ENCODE measurements at places on chromosomes 16 and 17.

GRCh38 chr16:35731341-35732040 is 2272.1 kb downstream of the TP53TG3F start:
- DNase-seq: no peak

DNA sequence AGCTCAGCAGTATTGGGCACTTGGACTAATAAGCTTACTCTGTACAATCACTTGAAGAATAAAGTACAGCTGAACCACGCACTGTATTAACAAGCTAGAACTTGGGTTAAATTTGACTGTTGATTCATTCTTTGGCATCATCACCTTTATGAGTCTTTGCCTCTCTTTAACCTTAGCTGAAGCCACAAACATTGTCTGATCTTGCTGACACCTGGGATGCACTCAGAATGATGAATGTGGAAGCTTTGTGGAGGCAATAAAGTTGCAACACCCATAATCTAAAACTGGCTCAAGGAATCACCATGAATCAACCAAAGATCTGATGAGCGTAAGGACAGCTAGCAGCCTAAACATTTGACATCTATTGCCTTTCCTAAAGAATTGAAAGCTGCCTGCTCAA is 590.6 kb upstream of the SOX9 start:
- DNase-seq: no peak

DNA sequence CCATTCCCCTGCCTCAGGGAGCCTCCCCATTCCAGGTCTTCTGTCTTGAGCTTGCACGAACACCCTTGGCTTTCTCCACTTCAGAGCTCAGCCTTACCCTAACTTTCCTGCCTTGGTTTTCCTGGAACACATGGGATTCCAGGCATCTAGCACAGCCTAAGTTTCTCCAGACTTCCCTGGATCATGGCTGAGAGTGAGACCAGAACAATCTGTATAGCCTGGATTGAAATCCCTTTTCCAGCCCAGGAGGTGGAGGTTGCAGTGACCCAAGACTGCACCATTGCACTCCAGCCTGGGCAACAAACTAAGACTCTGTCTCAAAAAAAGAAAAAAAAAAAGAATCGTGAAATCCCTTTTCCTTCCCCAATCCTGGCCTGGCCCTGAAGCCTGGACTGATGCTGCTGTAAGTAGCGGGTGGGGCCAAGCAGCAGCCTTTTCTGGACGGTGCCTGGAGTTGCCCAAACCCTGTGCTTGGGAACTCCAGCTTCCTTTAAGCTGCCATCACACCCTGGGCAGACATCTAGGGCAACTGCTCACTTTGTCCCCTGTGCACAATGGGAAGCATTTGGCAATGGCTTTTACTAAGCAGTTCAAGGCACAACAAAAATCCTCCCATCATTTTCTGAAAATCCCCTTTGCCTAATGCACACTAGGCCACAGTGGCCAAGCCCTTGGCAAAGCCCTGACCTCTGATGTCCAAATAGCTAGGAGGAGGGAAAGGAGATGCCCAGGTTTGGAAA is 12.0 kb upstream of the SLC16A5 start:
- no peak for DNase-seq

DNA sequence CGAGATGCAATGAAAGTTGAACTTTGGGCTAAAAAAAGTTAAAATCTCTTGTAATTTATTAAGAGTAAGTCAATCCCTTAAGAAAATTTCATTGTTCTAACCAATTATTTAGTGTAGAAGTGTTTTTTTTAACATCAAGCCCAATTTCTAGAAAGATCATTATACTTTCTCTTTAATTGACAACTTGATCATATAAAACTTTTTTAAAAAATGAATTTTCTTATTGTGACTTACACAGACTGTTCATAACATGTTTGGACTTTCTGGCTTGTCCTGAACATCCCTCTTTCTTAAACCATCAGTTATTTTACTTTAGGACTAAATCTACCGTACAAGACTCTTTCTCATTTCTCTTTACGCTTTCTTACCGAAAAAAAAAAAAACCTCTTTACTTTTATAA is 24.8 kb upstream of the MYO1D start:
- no peak for DNase-seq

DNA sequence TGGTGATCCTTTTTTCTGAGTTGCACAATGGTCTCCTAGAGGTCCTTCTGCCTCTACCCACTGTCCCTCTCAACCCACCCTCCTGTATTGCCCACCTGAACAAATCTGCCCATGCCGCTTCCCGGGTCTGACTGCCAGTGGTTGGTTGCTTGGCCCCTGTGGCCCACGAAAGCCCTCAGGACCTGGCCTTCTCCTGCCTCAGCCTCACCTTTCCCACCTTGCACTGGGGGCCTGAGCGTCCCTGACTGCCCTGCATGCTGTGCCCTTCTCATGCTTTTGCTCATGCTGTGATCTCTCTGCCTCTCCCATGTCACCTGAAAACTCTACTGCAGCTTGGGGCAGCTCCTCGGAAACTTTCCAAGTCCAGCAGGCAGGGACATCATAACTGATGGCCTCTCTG is 13.8 kb upstream of the KDM6B start:
- DNase-seq: no peak

GRCh38 chr17:73138541-73139138 is 26.2 kb upstream of the SSTR2 start:
- DNase-seq: no peak

GRCh38 chr16:72474501-72475123 is 302.7 kb upstream of the PMFBP1 start:
- no peak for DNase-seq

DNA sequence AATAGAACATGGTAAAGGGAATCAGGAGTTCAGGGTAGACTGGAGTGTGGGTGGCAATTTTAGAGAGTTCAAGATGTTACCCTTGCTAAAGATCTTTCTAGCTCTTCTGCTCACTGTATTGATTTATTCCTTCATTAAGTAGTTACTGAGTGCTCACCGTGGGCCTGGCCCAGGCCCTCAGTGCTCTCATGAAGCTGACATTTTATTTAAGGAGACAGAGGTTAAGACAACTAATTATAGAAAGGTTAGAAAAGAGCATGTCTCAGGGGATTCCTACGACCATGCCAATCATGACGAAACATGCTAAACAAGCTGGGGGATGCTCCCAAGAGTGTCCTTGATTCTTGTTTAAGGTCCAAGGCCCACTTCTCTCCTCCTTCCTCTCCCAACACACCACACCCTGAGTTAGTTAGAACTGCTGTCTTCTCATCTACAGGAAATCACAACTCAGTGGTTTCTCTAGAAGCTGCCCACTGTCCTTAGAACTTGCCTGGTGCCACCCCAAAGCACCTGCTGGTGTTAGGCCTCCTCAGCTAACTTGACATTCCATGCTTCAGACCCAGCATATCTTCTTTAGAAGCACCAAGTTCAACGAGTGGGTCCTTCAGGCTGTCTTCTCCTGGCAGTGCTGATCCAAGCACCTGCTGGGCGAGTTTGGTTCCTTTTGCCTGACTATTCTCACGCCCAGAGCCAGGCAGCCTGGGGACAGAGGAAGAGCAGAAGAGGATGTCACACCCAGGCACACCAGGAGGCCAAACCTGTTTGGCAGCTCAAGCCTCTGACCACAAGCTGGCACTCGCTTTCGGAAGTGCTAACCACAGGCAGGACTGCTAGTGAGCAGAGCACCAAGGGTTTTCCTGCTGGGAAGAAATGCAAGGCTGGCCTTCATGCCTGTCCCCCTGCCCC is 79.0 kb downstream of the GAS7 start:
- no peak for DNase-seq

DNA sequence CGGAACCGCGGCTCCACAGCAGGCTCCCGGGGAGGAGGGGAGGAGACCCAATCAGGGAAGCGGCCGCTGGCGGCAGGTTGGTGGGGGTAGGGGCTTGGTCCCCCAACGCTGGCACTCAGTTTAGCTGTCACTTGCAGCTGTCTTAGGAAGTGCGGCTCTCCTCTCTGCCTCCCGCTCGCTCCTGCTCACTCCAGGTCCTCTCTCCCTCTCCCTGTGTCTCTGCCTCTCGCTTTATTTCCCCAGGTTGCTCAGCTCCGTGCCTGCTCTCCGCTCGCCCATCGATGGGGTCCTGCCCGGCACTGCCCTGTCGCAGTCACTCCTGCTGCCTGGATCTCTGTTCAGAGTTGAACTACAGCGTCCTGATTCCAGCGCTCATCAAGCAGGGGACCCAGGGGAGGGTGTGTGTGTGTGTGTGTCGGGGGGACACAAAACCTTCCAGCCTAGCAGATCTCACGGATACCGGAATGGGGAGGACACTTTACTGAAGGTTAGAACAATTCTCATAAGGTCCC is 145.6 kb downstream of the ENGASE start:
- DNase-seq: no peak

- no peak for DNase-seq
These were observed 7.7 kb upstream of the TMEM92 start for GRCh38 chr17:50266384-50267073.

DNA sequence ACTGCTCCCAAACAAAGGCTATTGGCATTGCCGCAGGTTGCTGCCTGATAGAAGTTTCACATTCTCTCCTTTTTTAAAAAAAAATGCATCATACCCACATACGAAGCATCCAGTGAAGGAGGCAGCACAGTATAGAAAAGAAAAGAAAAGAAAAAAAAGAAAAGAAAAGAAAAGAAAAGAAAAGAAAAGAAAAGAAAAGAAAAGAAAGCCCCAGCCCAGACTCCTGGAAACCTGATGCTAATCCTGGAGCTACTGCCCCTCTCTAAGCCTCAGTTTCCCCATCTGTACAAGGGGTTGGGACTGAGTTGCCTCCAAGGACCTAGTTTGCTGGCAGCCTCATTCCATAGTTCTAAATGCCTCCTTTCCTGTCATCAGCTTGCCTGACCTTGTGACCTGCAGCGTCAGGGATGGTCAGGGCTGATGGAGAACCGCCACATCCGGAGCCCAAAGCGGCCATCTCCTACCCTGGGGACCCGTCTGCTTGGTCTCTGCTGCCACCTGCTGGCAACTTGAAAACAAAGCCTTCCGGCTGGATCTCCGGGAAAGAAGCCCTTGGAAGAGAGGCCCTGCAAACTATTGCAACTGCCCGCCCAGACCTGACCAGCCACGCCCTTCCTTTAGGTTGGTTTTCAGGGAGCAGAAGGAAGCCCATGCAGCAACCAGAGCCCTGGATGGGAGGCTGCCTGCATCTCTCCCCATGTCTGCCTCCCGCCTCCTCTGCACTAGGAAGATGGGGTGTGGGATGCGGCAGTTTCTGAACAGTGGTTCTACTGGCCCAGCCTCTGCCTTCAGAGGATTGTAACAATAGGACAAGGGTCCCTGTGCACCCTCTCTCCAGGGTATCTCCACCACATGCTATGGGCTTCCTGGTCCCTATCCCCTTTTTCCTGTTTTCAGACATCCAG is 13.0 kb downstream of the AIPL1 start:
- peak; percentile 55 for DNase-seq

GRCh38 chr16:85296859-85297660 is 184.8 kb upstream of the CIBAR2 start:
- peak; percentile 28 for DNase-seq

- no peak for DNase-seq
These were observed 44.1 kb downstream of the ZNF423 start for GRCh38 chr16:49811644-49812334.

- DNase-seq: no peak
These were observed 67.4 kb downstream of the SLC39A11 start for GRCh38 chr17:73025041-73025560.

DNA sequence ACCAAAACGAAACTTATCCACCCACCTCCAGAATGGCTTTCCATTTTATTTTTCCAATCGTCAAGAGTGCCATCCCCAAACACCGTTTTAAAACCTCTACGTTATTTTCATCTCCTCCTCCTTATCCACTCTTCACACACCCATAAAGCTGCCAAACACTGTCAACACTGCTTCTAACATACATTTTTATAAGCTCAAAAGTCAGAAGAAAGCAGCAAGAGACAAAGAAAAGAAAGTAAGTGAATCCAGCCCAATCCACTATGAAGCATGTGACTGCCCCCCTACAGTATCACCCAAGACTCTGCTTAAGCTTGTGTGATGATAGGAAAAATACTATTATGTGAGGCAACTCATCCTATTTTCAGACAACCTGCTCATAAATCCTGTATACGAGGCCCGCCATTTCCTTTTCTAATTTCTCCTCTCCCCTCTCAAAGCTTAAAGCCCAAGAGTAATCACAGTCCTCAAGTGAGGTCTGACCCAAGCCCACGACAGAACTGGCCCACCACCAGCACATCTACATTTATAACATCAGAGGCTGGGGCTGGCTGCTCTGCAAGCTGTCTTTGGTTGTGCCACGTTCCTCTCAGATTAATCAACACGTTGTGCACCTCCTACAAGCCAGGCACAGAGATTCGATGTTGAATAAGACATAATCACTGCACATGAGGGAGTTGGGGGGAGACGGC is 16.3 kb downstream of the USP31 start:
- DNase-seq: no peak

Data from stimulated activated CD4-positive, alpha-beta T cell treated with anti-CD3 and anti-CD28 coated beads, Interleukin-2, amount 100 ng/mL, for 4 hours (primary cell).